Upper lobe of right lung (tissue), 1 donor: ENCODE measurements at places on chromosomes 5 and 9. TPM values are rescaled to one million over a fixed set of nuclear protein-coding genes. Genes with fewer than 3 reads are reported as not detected.

The BARHL1 gene
- total RNA-seq: not detected

The CAVIN4 gene
- total RNA-seq: 1.3 TPM

The WWC1 gene
- 94.2 TPM for total RNA-seq

The DNAJC18 gene
- total RNA-seq: 11.9 TPM

The LRSAM1 gene
- 18.8 TPM for total RNA-seq

The SLC25A2 gene
- total RNA-seq: 0.64 TPM

The C1QTNF3 gene
- 4.5 TPM for total RNA-seq

- H3K4me3 ChIP-seq: no peak overlapping the region
- no peaks in the 10 kb centered on the region for H3K36me3 ChIP-seq
- no peaks in the 10 kb centered on the region for H3K4me1 ChIP-seq
- no peak for DNase-seq
- no peak overlapping the region for H3K27ac ChIP-seq
Observed at GRCh38 chr9:8251566-8251965, 452.0 kb upstream of the DMAC1 start.
